Colonic mucosa (tissue), 4 donors: ENCODE measurements at places on chromosomes 1 and 21.

- H3K27me3 ChIP-seq = no peaks in the 10 kb centered on the region
- H3K4me1 ChIP-seq = no peaks in the 10 kb centered on the region
- DNase-seq = no peak
- H3K36me3 ChIP-seq = no peaks in the 10 kb centered on the region
Measured at GRCh38 chr1:57124768-57125446, 159.1 kb upstream of the C8B start.

DNA sequence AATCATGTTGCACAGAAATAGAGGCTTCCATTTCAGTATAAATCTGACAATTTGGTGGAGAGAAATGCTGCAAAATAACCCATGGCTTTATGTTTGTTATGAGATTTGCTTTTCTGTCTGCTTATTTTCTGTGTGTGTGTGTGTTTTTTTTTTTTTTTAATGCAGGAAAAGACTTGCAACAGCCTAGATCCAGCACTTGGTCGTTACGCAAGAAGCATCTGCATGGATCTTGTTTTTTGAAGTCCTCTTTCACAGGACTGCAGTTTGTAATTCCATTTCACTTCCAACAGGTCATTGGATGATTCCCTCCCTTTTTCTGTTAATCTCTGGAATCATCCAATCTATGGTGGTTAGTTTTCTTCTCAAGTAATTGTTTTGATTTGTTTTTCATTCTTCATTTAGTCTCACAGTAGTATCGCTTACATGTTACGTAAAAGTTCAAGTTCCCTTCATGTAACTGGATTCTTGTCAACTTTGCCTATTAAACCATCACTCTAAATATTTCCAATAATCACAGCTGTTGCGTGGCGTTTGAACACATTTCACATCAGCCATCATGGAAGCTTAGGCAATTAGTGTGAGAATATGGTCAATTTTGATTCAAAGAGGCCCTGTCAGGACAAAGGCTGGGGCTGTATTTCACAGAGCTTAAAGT, 312.9 kb downstream of the NFIA start:
- H3K27me3 ChIP-seq = no peaks in the 10 kb centered on the region
- H3K4me3 ChIP-seq = no peak overlapping the region
- DNase-seq = no peak

DNA sequence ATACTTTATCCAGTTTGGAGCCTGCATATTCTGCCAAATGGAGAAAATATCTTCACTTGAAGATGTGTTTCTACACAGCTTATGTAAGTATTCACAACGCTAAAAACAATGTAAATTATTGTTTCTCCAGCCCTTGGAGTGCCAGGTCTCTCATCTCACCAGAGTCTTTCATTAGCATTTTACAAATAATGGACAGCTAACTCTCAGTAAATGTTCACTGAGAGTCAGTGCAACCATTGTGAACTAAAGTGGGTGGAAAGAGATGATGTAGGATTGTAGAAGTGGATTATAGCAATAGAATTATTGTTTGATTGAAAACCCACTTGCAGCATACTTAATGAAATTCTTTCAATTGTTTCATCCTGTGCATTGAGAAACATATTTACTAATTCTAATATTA, 8.3 kb upstream of the FAM177B start:
- DNase-seq = no peak
- H3K4me1 ChIP-seq = no peaks in the 10 kb centered on the region
- H3K27me3 ChIP-seq = no peaks in the 10 kb centered on the region
- peaks cover 26% of the 10 kb centered on the region for H3K36me3 ChIP-seq
- H3K4me3 ChIP-seq = no peak overlapping the region
- H3K27ac ChIP-seq = no peak overlapping the region

DNA sequence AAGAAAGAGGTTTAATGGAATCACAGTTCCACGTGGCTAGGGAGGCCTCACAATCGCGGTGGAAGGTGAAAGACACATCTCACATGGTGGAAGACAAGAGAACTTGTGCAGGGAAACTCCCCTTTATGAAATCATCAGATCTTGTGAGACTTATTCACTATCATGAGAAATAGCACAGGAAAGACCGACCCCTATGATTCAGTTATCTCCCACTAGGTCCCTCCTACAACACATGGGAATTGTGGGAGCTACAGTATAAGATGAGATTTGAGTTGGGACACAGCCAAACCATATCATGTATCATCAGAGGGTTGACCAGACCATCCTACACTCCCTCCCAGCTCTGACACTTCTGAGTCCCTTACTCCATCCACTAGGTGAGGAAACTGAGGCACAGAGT, 143.9 kb upstream of the KLHDC7A start:
- H3K4me1 ChIP-seq = no peaks in the 10 kb centered on the region
- DNase-seq = no peak
- H3K4me3 ChIP-seq = no peak overlapping the region

GRCh38 chr1:244599937-244600350, 53.0 kb upstream of the DESI2 start:
- H3K4me1 ChIP-seq = no peaks in the 10 kb centered on the region
- no peak overlapping the region for H3K27ac ChIP-seq
- no peak overlapping the region for H3K4me3 ChIP-seq
- H3K27me3 ChIP-seq = no peaks in the 10 kb centered on the region
- no peak for DNase-seq
- no peaks in the 10 kb centered on the region for H3K36me3 ChIP-seq

GRCh38 chr1:19450811-19451515, 34.4 kb downstream of the CAPZB start:
- DNase-seq = no peak
- peaks cover 38% of the 10 kb centered on the region for H3K4me1 ChIP-seq
- peak overlapping the region; percentile 69 for H3K27ac ChIP-seq
- no peaks in the 10 kb centered on the region for H3K36me3 ChIP-seq
- H3K27me3 ChIP-seq = no peaks in the 10 kb centered on the region

GRCh38 chr1:153127296-153127695, 14.0 kb upstream of the SPRR2F start:
- H3K36me3 ChIP-seq = no peaks in the 10 kb centered on the region
- DNase-seq = no peak
- no peak overlapping the region for H3K4me3 ChIP-seq

GRCh38 chr1:227317011-227317451, 1.3 kb downstream of the CDC42BPA start:
- peaks cover 5% of the 10 kb centered on the region for H3K4me1 ChIP-seq
- H3K27me3 ChIP-seq = no peaks in the 10 kb centered on the region
- DNase-seq = peak; percentile 43
- peak overlapping the region; percentile 93 for H3K27ac ChIP-seq

- H3K4me3 ChIP-seq = peak within 1 kb of the TSS; percentile 71
- no peaks in the 10 kb centered on the region for H3K27me3 ChIP-seq
- H3K36me3 ChIP-seq = no peaks in the 10 kb centered on the region
- no peaks in the 10 kb centered on the region for H3K4me1 ChIP-seq
Measured at GRCh38 chr1:232805269-232806185, at the start of gene MAP10. TSS of gene MAP10 (plus strand) at chr1:232805416. CDS start at chr1:232805450, 34 bp downstream.

DNA sequence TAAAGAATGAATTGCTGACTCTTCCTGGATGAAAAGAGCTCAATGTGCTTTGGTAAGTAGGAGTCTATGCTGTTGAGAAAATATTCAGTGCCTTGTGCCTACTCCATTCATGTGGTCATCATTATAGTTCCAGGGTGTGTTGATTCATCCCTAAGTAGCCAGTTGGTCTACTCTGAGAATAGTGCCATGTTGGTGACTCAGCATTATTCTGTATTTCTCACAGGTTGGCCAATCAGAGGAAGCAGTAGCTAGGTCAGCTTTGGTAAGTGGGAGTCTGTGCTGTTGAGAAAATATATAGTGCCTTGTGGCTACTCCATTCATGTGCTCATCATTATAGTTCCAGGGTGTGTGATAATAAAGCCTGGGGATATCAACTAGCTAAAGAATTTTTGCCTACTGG, 397.3 kb downstream of the AGBL4 start:
- H3K36me3 ChIP-seq = no peaks in the 10 kb centered on the region
- no peaks in the 10 kb centered on the region for H3K4me1 ChIP-seq
- DNase-seq = no peak
- no peaks in the 10 kb centered on the region for H3K27me3 ChIP-seq
- H3K27ac ChIP-seq = no peak overlapping the region

DNA sequence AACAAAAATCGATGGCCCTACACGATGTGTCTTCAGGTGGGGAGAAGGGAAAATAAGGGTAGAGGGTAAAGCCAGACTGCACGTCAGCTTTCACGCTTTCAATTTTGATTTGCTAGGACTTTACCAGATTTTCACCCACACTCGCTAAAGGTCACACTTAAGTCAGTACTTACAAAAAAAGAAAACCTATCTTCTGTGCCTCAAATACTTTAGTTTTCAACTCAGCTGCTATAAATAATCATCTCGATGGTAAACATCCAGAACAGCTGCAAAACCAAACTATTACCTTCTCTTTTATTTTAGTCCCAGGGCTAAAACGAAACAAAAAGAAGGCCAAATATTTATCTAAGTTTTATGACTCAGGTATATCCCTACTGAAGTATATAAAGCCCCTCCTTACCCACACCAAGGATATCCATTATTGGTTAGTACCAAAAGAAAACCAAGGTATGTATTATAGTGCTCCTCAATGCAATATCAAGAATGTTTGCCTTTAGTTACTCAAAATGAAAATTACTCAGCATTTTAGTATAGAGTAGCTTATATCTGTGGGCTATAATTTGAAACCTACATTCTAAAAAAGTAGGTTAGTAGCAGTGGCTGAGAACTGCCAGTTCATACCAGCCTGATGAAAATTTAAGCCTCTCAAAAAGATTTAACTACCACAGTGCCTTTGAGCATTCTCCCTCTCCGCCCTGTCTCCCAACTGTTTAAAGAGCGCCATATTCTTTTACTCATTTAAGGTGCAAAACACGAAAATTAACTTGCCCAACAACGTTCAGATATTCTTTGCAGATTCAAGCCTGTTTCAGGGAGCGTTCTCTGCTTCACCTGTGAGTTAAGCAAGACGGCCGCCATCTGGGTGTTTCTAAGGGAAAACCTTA, 1.5 kb downstream of the CSDE1 start:
- no peaks in the 10 kb centered on the region for H3K27me3 ChIP-seq
- H3K4me3 ChIP-seq = peak overlapping the region; percentile 88
- peak overlapping the region; percentile 97 for H3K27ac ChIP-seq
- no peaks in the 10 kb centered on the region for H3K36me3 ChIP-seq
- H3K4me1 ChIP-seq = peaks cover 8% of the 10 kb centered on the region
- no peak for DNase-seq

DNA sequence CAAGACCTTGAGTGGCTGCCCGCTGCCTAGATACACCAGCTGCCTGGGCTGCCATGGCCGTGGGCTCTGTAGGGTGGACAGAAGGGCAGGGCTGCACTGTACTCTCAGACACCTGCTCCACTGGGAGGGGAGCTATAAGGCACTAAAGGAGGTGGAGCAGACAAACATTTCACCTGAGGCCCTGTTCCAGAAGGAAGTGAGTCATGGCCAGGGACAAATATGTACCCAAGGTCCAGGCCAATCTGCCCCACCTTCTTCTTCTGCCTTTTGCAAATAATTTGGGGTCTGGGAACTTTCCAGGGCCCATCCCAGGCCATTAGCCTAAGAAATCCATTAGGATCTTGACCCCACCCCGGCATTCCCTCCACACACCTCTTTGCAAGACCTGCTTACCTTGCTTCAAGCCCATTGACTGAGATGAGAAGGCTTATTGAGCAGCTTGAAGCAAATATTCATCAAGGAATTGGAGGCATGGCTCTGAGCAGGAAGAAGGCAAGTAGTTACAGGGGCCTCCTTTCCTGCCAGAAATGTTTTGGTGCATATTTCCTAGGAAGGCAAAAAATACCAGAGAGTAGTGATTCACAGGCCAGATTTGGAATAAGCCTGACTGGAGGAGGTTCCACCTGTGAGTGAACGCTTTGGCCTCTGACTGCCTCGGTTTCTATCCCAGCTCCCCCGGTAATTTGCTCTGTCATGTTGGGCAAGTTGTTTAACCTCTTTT, at the start of gene CAPN8:
Gene CAPN8, minus strand, starts transcription at position 110 of the 721 bp plus-strand sequence. Its CDS starts 55 bp downstream, at position 55.
- H3K4me1 ChIP-seq = no peaks in the 10 kb centered on the region
- H3K36me3 ChIP-seq = no peaks in the 10 kb centered on the region
- peak; percentile 83 for DNase-seq
- no peaks in the 10 kb centered on the region for H3K27me3 ChIP-seq

GRCh38 chr1:216935901-216936300, 212.7 kb upstream of the ESRRG start:
- no peak overlapping the region for H3K27ac ChIP-seq
- DNase-seq = no peak
- no peaks in the 10 kb centered on the region for H3K27me3 ChIP-seq
- no peak overlapping the region for H3K4me3 ChIP-seq
- no peaks in the 10 kb centered on the region for H3K36me3 ChIP-seq

GRCh38 chr1:99763956-99764355, 2.5 kb downstream of the FRRS1 start:
- no peak overlapping the region for H3K4me3 ChIP-seq
- H3K27me3 ChIP-seq = no peaks in the 10 kb centered on the region
- H3K4me1 ChIP-seq = no peaks in the 10 kb centered on the region
- no peak for DNase-seq

GRCh38 chr1:8870616-8871538, 7.6 kb downstream of the ENO1 start:
- H3K36me3 ChIP-seq = peaks cover 39% of the 10 kb centered on the region
- H3K4me3 ChIP-seq = no peak overlapping the region
- no peaks in the 10 kb centered on the region for H3K27me3 ChIP-seq
- peak overlapping the region; percentile 36 for H3K27ac ChIP-seq
- peaks cover 27% of the 10 kb centered on the region for H3K4me1 ChIP-seq
- DNase-seq = no peak

- H3K36me3 ChIP-seq = no peaks in the 10 kb centered on the region
- DNase-seq = no peak
- H3K27ac ChIP-seq = no peak overlapping the region
- H3K4me1 ChIP-seq = no peaks in the 10 kb centered on the region
Measured at GRCh38 chr1:243441601-243442000, 185.8 kb downstream of the SDCCAG8 start.

- H3K27me3 ChIP-seq = no peaks in the 10 kb centered on the region
- H3K4me1 ChIP-seq = no peaks in the 10 kb centered on the region
- no peaks in the 10 kb centered on the region for H3K36me3 ChIP-seq
- no peak overlapping the region for H3K4me3 ChIP-seq
Measured at GRCh38 chr1:163361123-163361934, 39.6 kb downstream of the NUF2 start.

DNA sequence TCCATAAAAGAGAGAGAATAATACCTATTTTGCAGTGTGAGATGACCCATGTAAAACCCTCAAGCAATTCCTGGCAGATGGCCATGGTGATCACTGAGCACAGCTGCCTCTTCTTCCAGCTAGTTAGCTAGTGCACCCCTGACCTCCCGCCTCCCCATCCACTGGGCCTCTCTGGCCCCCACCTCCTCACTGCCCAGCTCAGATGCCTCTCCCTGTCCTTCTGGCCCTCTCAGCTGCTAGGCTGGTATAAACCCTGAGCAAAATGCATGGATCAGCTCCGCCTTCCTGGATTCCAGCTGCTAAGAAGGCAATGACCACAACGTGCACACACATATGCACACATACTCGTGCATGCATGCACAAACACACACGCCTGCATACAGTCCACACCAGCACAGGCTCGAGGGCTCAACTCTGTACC, 117.2 kb downstream of the DMRTB1 start:
- H3K27ac ChIP-seq = no peak overlapping the region
- H3K27me3 ChIP-seq = no peaks in the 10 kb centered on the region
- no peaks in the 10 kb centered on the region for H3K4me1 ChIP-seq

GRCh38 chr21:29875873-29876272, 63.9 kb downstream of the GRIK1 start:
- H3K27me3 ChIP-seq = no peaks in the 10 kb centered on the region
- no peak for DNase-seq
- H3K27ac ChIP-seq = no peak overlapping the region
- H3K4me3 ChIP-seq = no peak overlapping the region
- no peaks in the 10 kb centered on the region for H3K4me1 ChIP-seq
